Activated T-helper 1 cell treated with anti-CD3 and anti-CD28 coated beads, Interleukin-12 subunit alpha, Interleukin-12 subunit beta, Interleukin-2, Interleukin-4 antibody, amounts not matched to agents 30 ng/mL and 10 ng/mL and 1 ng/mL, durations not matched to agents 14 hours and 24 hours and 36 hours (primary cell): ENCODE measurements at places on chromosomes 11 and 22.

DNA sequence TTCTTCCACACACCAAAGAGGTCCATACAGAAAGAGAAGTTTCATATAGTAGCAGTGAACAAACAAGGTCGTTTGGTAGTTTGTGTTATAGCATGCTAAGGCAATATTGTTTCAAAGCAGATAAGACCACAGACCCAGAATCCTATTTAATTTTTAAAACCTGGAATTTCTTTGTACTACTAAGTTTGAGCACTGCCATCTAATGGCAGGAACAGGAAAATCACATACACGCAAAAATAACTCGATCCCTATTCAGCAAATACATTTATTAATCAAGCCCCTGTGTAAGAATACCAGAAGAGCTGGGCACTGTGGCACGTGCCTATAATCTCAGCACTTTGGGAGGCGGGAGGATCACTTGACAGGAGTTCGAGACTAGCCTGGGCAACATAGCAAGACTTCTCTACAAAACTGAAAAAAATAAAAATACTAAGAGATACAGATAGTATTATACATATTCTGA is 2.9 kb upstream of the BTBD10 start:
- DNase-seq, result no peak

DNA sequence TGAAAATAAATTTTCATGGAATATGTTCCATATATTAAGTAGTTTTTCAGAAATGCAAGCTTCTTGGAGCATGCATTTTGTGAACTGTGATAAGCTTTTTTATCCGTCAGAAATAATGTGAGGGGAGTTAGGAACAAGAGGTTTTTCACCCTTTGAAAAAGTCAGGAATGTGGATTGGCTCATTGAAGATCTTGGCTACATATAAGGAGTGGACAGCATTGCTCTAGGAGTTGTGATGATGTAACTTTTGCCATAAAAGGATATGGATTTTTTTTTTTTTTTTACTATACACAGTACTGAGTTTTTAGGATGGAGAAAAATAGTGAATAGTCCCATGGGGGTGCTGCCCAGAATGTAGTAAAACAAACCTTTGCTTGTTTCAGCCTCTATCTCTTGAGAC is 180.2 kb downstream of the NAV2 start:
- no peak for DNase-seq

- no peak for DNase-seq
Measured at GRCh38 chr22:32411402-32411801, 645 bp downstream of the RTCB start.

- no peak for DNase-seq
Measured at GRCh38 chr11:69704508-69705253, 859 bp upstream of the FGF19 start.

DNA sequence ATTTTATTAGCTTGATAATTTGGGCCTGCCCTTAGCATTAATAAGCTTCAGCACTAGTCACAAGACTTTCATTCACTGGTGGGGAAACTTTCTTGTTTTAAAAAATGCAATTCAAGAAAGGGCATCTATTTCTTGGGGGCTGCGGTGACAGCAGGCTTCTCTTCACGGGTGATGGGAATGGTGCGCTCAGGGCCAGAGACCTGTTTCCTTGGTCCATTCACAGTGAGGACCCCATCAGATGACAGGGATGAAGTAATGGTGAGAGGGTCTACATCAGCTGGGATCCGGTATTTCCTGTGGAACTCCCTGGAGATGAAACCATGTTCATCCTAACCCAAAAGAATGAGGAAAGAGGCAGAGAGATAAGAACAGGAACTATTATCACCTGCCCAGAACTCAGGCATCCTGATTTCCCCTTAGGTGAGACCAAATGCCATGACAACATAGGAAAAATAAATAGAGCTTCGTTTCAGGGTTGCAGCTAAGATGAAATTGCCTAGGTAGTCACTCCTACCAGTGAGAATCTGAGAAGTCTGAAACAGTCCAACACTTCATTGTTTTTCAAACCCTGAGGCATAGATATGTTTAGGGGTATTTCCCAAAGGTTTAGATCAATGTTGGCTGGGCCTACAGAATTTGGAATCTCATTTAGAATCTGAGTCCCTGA is 2.8 kb downstream of the CRYAB start:
- no peak for DNase-seq

DNA sequence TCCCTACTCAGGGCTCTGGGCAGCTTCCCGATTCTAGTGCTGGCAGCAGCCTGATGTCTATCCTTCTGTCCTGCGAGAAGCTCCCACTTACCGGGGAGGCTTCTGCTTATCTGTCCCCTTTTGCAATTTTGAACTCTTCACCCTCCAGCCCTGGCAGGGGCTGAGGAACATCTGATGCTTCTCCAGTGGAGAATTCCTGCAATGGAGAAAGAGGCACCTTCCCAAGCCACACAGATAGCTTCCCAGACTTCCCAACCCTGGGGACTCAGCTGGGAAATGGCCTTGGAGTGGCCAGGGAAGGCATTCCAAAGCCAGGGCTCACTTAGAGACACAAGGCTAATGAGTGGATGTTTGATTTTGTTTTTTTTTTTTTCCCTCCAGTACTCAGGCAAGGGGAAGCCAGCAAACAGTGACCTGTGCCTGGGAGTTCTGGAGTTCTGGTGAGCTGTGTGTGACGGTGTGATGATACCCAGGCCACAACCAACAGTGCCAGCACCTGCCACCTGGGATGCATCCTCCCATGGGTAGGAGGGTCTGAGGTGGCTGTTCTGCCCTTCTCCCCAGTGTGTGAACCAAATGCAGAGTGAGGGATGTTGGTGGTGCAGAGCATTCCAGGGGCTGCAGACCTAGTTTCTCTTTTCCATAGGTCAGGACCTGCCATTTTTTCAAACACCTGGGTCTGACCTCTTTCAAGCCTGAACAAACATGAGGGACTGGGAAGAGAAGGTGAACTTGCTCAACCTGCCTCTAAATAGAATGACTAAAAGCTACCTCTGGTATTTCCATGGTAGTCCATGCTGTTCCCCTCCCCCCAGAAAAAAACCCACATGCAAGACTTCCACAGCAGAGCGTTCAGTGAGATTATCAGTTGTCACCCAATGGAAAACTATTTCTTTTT is 95.1 kb downstream of the CCDC81 start:
- DNase-seq, result no peak

GRCh38 chr11:3207526-3208189 is 11.0 kb downstream of the MRGPRG start:
- DNase-seq, result no peak

DNA sequence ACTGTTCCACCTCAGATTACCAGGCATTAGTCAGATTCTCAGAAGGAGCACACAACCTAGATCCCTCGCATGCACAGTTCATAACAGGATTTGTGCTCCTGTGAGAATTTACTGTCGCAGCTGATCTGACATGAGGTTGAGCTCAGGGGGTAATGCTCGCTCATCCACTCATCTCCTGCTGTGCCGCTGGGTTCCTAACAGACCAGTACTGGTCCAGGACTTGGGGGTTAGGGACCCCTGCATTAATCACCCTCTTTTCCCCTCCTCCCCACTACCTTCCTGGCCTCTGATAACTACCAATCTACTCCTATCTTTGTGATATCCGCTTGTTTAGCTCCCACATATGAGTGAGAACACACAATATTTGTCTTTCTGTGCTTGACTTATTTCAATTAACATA is 83.5 kb upstream of the FSHB start:
- no peak for DNase-seq

GRCh38 chr11:33734441-33735270 is 1.6 kb downstream of the CD59 start:
- no peak for DNase-seq

DNA sequence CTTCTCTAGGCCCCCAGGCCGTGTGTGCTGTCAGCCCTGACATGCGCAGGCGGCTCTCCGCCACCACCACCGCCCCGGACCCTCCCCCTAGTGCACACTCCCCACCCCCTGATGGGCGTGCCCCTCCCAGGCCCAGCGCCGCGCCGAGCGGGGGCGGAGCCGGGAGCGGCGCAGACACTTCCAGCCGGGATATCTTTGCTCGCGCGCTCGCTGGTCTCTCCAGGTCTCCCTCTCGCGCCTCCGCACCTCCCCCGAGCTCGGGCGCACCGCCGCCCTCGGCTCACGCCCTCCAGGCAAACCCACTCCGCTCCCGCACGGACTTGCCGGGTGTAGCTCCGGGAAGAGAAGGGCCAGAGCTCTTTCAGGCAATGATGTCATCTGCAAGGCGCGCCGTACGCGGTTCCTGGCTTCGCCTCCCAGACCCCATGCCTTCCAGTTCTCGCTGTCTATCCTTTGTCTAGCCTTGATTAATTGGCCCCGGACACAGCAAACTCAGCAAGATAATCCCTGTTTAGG is at the start of gene SCN3B:
Gene SCN3B, minus strand, starts transcription at position 59 of the 516 bp plus-strand sequence. CDS start 823 bp downstream, outside the sequence.
- peak; percentile 16 for DNase-seq

- no peak for DNase-seq
Measured at GRCh38 chr11:32830796-32831195, 1.1 kb downstream of the PRRG4 start.

GRCh38 chr11:36373016-36374010 is 77.2 kb downstream of the PRR5L start:
- DNase-seq, result no peak

- DNase-seq, result no peak
Measured at GRCh38 chr22:39825661-39826102, 67.9 kb downstream of the ENTHD1 start.

- DNase-seq, result no peak
Measured at GRCh38 chr11:44736791-44737190, 10.0 kb downstream of the TSPAN18 start.

GRCh38 chr11:86222081-86222480 is 22.5 kb upstream of the EED start:
- DNase-seq, result no peak

DNA sequence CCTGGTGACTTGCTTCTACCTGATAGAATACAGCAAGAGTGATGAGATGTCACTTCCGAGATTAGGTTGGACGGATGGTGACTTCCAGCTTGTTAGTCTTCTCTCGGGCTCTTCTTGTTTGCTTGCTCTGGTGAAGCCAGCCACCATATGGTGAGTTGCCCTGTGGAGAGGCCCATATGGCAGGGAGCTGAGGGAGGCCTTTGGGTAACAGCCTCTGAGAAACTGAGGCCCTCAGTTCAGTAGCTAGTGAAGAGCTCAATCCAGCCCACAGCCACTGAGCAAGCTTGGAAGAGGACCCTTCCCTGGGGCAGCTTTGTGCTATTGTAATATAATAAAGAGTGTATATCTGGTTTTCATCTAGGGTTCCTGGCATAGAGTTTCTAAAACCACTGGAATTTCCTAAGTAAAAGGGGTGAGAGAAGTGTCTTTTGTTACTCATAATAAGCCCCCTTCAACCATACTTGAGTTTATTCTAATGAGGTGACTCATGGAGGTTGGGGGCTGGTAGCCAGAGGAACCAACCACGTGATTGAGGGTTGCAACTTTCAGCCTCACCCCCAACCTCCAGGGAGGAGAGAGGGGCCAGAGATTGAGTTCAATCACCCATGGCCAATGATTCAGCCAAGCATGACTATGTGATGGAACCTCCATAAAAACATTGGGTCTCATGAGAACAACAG is 8.0 kb upstream of the TPCN2 start:
- DNase-seq, result no peak

DNA sequence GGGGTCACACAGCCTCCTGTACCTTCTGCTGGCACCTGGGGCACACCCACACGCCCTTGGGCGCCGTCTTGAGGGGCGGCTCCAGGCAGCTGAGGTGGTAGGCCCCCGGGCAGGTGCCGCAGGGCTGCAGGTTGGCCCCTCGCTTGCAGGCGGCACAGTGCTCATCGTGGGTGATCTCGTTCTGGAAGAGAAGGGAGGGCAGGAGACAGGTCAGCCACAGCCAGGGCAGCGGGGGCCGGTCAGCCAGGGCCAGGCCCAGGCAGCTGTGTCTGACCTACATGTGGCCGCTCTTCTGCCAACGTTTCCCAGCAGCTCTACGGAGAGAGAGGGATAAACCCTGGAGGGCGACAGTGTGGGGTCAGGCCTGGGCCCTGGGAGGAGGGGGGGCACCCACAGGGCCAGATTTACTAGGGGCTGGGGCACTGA is 121.9 kb downstream of the PHF21B start:
- no peak for DNase-seq

DNA sequence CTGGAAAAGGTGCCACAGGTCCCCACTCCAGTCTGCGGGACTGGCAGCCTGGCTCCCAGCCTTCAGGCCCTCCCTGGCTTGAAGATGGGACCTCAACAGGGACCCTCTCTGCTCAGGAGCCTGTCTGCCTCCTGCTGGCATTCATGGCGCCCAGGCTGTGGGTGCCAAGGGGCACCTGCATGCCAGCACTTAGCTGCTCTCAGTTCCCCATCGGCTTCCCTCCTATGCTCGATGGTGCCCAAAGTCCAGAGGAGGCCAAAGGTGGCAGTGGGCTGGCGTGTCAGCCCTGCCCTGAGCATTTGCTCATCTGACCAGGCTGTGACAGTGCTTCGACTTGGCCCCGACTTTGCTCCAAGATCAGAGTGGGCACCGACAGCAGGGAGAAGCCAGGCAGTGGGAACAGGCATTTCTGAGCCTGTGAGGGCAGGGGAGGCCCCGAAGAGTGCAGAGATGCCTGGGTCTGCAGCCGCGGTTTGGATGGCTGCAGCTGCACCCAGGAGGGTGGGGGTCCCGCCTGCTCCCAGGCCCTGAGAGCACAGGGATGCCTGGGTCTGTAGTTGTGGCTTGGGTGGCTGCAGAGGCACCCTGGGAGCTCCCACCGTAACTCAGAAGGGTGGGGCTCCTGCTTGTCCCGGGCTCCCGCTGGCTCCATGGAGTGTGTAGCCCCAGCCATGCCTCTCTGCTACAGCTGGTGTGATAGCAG is 463.6 kb downstream of the TBC1D22A start:
- DNase-seq, result no peak

DNA sequence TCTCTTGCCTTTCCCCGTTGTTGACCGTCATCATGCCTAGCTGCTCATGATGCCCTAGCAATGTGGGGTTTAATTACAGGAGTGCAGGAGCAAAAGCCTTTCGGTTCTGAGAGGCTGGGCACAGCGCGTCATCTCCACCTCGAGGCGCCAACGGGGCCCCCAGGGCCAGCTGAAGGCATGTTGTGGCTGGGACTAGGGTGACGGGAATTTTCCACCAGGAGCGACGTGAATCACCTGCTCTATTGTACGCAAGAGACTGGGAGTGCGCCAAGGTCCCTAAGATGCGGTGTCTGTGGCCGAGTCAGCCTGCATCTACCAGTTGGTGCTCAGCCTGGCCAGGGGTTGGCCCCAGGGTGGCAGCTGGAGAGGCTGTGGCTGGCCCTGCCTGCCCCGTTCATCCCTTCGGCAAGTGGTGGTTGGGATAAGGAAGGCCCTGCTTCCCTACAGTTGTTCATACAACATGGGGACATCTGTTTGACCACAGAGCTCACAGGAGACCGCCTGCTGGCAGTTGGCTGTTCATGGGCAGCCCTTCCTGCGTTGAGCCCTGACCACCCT is 1175.6 kb downstream of the BRD1 start:
- no peak for DNase-seq

DNA sequence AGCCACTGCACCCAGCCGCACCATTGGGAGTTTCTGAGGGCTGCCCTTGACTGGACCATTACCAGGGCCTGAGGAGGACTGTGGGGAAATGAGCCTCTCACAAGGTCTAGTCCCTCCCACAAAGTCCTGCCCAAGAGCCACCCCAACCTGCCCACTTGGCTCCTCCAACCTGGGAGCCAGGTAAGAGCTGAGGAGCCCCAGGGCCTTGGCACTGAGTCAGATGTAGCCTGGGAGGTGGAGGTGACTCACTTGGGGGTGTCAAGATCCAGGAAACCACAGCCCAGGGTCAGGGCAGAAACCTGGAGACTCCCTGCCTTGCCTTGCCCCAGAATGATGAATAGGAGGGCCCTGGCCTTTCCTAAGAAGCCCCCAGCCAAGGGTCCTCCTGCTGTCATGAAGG is 25.8 kb upstream of the P2RY2 start:
- DNase-seq, result no peak
